ENCODE measurements at places on chromosomes 16 and 17. TPM values are rescaled to one million over a fixed set of nuclear protein-coding genes. Genes with fewer than 3 reads are reported as not detected.

ATP6V0C gene
- polyA plus RNA-seq: 206 TPM

- no peak for DNase-seq
These were observed 512.4 kb upstream of the CDH11 start for GRCh38 chr16:65634291-65634690.

GRCh38 chr16:53960050-53960812, 256.3 kb downstream of the FTO start:
- DNase-seq: no peak

- DNase-seq: no peak
These were observed 558.0 kb upstream of the KIF2B start for GRCh38 chr17:53264730-53265129.

SERPINF2 gene
- polyA plus RNA-seq: 1.1 TPM

CRYM gene
- 108 TPM for polyA plus RNA-seq

- DNase-seq: peak; percentile 9
These were observed 2.3 kb downstream of the STX1B start for GRCh38 chr16:31008149-31008548.

DNA sequence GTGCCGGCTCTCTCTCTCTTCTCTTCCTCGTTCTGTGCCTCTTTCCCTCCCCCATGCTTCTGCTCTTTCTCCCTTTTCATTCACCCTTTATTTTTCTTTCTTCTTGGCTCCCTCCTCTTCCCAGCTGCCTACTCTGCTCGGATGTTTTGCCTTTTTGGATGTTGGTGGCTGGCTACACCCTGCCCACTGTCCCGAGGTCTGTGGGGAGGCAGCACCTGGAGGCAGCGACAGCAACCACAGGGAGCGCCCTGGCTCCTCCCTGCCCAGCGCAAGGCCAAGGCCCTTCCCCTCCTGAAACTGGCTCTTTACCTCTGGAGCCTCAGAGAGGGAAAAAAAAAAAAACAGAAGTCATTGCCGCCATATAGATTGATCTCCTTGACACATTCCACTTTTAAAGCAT, 20.0 kb downstream of the CLUAP1 start:
- no peak for DNase-seq

All from right cardiac atrium (tissue), 5 donors.